Aorta (tissue), 5 donors: ENCODE measurements at places on chromosomes 1 and 21.

- no peak for DNase-seq
These were observed 86.7 kb downstream of the USP24 start for GRCh38 chr1:55128418-55128995.

- no peak for DNase-seq
These were observed 2.4 kb upstream of the CTTNBP2NL start for GRCh38 chr1:112393631-112393974.

DNA sequence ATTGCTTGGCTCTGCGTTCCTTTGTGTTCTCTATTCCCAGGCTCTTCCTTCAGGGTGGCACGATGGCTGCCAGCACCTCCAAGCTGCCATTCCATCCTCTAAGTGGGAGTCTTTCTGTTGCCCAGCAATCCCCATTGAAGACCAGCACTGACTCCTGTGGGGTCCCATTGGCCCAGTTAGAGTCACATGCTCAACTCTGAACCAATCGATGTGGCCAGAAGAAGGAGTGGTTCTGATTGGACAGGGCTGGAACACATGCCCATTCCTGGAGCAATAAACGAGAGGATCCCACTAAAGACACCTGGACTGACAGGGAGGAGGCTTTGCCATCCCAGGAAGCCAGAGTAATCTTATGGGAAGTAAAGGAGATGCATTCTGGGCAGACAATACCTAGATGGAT is 97.2 kb upstream of the IGSF21 start:
- DNase-seq, result no peak

DNA sequence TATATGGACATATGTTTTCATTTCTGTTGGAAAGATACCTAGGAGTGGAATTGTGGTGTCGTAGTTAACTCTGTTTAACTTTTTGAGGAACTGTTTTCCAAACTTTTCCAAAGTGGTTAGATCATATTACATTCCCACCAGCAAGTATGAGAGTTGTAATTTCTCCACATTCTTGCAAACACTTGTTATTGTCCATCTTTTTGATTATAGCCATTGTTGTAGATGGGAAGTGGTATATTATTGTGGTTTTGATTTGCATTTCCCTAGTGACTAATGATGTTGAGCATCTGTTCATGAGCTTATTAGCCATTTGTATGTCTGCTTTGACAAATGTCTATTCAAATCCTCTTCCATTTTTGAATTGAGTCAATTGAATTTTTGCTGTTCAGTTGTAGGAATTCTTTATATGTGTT is 19.8 kb downstream of the CAMTA1 start:
- no peak for DNase-seq

- no peak for DNase-seq
These were observed 12.3 kb downstream of the MAN1C1 start for GRCh38 chr1:25628741-25629421.

- no peak for DNase-seq
These were observed 59.8 kb upstream of the CASZ1 start for GRCh38 chr1:10856176-10856683.

DNA sequence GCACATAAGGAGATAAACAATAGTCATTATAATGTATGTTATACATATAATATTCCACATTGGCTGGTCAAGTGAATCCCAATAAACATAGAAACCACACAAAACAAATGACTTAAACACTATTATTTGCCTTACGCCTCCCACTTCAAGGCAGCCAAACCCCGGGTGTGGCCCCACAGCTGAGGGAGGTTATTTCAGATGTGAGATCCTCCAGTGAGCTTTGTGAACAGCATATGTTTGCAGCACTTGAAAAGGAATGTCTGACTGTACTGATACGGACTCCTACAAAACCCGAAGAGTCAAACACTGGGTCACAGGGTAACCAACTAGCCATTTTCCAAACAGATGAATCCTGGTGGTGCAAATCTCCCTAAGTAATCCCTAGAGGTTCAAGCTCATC is 27.1 kb upstream of the DISP1 start:
- no peak for DNase-seq

DNA sequence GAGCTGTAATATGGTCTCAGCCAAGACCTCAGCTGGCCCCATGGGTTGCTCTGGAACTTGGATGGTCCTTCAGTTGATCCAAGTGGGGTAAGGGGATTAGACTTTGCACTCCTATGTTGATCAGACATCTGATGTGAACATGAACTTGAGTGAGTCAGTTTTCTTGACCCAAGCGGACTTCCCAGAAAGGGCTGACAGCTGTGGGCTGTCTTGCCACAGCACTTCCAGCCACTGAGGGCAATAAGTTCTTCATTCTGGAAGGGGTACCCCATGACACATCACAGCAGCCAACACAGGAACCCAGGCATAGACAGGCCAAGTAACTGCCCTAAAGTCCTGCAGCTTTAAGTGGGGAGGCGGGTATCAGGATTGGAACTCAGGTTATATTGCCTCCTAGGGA is 93.9 kb upstream of the USP24 start:
- DNase-seq, result no peak

GRCh38 chr1:30638811-30639210 is 84.6 kb downstream of the MATN1 start:
- no peak for DNase-seq
